Uterus (tissue), 4 donors: ENCODE measurements at places on chromosomes 7 and 10. TPM values are rescaled to one million over a fixed set of nuclear protein-coding genes. Genes with fewer than 3 reads are reported as not detected.

Gene NUTM2B
- total RNA-seq, result 1.3 TPM

DNA sequence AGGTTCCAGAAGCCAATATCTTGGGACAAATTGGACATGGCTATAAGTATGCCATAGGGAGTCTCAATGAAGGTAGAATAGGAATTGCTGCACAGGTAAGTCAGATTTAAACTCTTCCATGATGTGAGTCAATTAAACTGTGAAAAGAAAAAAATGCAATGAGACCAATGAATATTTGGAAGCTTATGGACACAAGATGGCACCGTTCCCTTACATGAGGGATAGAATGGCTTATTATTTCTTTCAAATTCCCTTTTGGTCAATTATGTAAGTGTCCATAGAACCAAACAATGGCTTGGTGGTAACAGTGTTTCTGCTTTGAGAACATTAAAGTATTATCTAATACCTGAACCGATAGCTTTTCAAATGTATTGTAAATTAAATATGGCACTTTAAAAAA is 35.6 kb downstream of the ACADSB start:
- no peak for DNase-seq
- no peaks in the 10 kb centered on the region for H3K36me3 ChIP-seq
- no peak overlapping the region for H3K27ac ChIP-seq
- H3K4me3 ChIP-seq, result no peak overlapping the region
- H3K27me3 ChIP-seq, result no peaks in the 10 kb centered on the region

Gene TMEM229A
- total RNA-seq, result 7.1 TPM

GRCh38 chr10:116312548-116312947 is 11.7 kb upstream of the CCDC172 start:
- H3K36me3 ChIP-seq, result no peaks in the 10 kb centered on the region
- no peak overlapping the region for H3K4me3 ChIP-seq
- no peaks in the 10 kb centered on the region for H3K4me1 ChIP-seq
- no peaks in the 10 kb centered on the region for H3K27me3 ChIP-seq

DNA sequence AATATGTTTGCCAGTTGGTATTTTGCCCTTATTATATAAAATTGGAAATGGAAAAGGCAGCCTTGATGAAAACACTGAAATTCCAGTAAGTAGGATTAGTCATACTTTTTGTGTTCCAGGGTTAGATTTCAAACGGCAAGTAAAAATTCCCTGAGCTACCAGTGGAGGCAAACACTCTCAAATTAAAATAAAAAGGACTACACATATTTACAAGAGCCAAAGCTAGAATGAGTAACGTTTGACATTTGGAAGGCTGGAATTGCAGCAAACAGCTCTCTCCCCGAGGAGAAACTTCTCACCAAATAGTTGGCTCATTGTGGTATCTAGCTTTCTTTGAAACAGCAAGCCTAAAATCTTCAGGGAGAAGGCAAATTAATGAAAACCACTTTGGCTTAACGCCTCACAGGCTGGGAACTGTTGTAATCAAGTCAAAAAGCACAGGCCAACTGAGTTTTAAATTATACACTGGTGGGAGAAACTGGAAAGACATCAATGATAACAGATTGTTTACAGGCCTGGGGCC is 288.4 kb downstream of the SNX13 start:
- no peaks in the 10 kb centered on the region for H3K36me3 ChIP-seq
- no peaks in the 10 kb centered on the region for H3K4me1 ChIP-seq
- DNase-seq, result peak; percentile 22
- no peak overlapping the region for H3K4me3 ChIP-seq
- H3K27ac ChIP-seq, result peak overlapping the region; percentile 56
- no peaks in the 10 kb centered on the region for H3K27me3 ChIP-seq

GRCh38 chr7:124840435-124840834 is 74.8 kb upstream of the GPR37 start:
- no peaks in the 10 kb centered on the region for H3K27me3 ChIP-seq
- H3K4me1 ChIP-seq, result no peaks in the 10 kb centered on the region
- H3K36me3 ChIP-seq, result no peaks in the 10 kb centered on the region
- no peak for DNase-seq

Gene MYH16
- total RNA-seq, result not detected

GRCh38 chr10:134247-135131 is 766 bp upstream of the ZMYND11 start:
- peak; percentile 22 for DNase-seq
- no peaks in the 10 kb centered on the region for H3K27me3 ChIP-seq
- peak overlapping the region; percentile 99 for H3K27ac ChIP-seq
- peaks cover 5% of the 10 kb centered on the region for H3K4me1 ChIP-seq

DNA sequence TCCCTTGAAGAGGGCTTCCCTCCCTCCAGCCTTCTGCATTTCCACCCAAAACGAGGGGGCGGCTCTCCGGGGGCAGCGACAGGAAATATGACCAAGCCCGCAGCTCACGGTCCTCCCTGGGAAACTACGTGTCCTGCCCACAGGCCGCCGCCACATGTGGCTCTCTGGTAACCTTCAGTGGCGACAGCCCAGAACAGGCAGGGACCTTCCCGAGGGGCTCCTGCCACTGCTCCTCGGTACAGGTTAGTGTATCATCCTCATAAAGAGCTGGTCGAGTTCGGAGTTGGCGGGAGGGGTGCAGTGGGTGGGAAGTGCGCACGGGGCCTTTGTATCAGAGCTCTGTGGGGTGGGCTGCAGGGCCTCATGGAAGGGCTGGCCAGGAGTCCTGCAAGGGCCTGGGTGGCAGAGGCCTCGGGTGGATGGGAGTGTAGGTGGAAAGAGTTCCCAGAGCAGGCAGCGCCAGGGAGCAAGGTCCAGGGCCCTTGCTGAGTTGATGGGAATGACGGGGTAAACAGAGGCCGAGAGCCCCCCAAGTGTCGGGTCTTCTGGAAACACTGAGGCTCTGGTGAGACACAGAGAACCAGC is 66.0 kb downstream of the TCERG1L start:
- no peak overlapping the region for H3K4me3 ChIP-seq
- no peak overlapping the region for H3K27ac ChIP-seq
- no peaks in the 10 kb centered on the region for H3K36me3 ChIP-seq

DNA sequence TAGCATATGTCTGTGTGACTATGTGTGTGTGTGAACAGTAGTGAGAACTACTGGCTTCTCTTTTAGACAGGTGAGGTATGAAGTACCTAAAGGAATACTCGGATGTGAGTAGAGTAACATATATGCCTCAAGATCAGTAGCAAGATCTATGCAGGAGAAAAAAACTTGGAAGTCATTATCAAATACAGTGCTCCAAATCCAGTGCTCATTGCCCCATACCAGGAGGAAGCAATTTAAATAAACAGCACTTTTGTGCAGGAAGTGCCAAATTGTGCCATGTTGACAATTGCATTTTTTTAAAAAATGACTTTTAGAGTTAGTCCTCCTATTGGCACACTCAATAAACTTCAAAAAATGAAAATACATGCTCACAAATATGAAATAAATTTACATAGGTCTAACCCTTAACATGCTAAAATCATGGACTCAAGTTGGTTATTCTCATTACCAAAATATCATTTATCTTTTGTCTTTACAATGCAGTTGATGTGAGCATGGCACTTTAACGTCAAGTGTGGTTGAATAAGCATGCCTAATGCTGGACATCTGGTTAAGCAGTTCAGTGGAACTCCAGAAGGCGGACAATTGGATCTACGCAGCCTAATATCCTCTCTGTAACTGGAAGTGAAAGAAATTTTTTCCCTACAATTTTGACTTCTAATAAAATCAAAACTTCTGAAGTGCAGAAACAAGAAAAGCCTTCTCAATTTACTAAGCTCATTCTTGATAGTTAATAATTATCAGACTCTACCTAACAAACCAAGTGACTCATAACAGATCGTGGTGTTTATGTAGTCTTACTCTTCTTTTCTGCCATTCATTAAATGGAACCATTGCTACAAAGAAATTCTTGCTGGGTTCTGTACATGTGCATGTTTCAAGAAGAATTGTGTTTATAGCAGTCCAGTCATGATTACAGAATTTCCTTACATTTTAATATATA is 195.2 kb downstream of the MDFIC start:
- no peaks in the 10 kb centered on the region for H3K4me1 ChIP-seq
- no peaks in the 10 kb centered on the region for H3K36me3 ChIP-seq
- DNase-seq, result no peak
- H3K27ac ChIP-seq, result no peak overlapping the region
- no peak overlapping the region for H3K4me3 ChIP-seq

Gene C10orf67
- not detected for total RNA-seq

Gene STAMBPL1
- total RNA-seq, result 8.9 TPM

Gene TET1
- total RNA-seq, result 40.3 TPM

DNA sequence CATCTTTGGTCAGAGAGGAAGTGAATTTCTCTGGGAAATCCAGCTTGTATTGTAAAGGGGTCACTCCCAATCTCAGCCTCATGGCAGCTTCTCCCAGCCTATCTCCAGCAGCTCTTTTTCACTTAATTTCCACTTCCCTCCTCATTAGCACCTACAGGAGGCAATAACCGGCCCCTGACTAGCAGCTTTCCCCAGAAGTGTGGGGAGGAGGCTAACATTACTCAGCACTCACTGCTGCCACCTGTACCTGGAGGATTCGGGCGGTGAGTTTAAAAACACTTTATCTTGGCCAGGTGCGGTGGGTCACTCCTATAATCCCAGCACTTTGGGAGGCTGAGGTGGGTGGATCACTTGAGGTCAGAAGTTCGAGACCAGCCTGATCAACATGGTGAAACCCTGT is 3.8 kb downstream of the NODAL start:
- peaks cover 14% of the 10 kb centered on the region for H3K4me1 ChIP-seq
- H3K27ac ChIP-seq, result no peak overlapping the region
- H3K27me3 ChIP-seq, result no peaks in the 10 kb centered on the region

Gene GHRHR
- total RNA-seq, result not detected

GRCh38 chr7:102933763-102934162 is 21.0 kb downstream of the LRRC17 start:
- H3K27me3 ChIP-seq, result no peaks in the 10 kb centered on the region
- DNase-seq, result peak; percentile 82
- H3K4me3 ChIP-seq, result no peak overlapping the region
- H3K36me3 ChIP-seq, result no peaks in the 10 kb centered on the region
- peaks cover 5% of the 10 kb centered on the region for H3K4me1 ChIP-seq

DNA sequence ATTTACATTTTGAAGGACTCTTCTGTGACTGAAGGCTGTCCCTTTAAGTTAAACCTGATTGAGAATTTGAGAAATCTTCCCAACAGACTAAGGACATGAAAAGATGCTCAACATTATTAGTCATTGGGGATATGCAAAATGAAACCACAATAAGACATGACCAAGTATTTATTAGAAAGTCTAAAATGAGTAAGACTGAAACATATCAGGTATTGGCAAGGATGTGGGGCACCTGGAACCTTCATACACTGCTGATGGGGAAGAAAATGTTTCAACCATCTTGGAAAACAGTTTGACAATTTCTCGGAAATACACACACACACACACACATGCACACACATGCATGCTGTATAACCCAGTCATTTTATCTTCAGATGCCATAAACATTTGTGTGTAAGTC is 132.1 kb upstream of the CDK6 start:
- H3K27ac ChIP-seq, result no peak overlapping the region
- H3K4me1 ChIP-seq, result no peaks in the 10 kb centered on the region
- H3K4me3 ChIP-seq, result no peak overlapping the region
- H3K36me3 ChIP-seq, result no peaks in the 10 kb centered on the region

GRCh38 chr10:114694752-114695151 is 36.7 kb upstream of the ABLIM1 start:
- H3K4me3 ChIP-seq, result no peak overlapping the region
- H3K36me3 ChIP-seq, result no peaks in the 10 kb centered on the region
- no peak overlapping the region for H3K27ac ChIP-seq
- peaks cover 3% of the 10 kb centered on the region for H3K4me1 ChIP-seq

GRCh38 chr10:44195112-44196007 is 189.5 kb downstream of the CXCL12 start:
- H3K4me1 ChIP-seq, result peaks cover 11% of the 10 kb centered on the region
- no peaks in the 10 kb centered on the region for H3K27me3 ChIP-seq
- DNase-seq, result peak; percentile 68

DNA sequence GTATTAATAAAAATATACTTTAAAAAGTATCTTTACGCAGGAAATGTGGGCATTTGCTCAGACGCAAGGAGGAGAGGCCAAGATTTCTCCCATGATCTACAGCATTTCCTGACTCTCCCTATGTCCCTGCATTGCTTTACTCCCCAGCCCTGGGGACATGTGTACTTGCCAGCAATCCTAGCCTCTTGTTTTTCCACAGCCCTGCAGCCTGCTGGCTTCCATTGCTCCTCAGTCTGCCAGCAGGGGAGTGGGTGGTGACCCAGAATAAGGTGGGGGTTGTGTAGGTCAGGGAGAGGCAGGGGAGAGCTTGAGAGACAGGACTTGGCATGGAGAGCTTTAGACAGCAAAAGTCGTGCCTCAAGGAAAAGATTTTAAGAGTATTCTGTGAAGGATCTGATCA is 307.7 kb downstream of the CDK14 start:
- no peak for DNase-seq
- no peaks in the 10 kb centered on the region for H3K4me1 ChIP-seq
- H3K4me3 ChIP-seq, result no peak overlapping the region
- H3K36me3 ChIP-seq, result no peaks in the 10 kb centered on the region
- H3K27ac ChIP-seq, result no peak overlapping the region

GRCh38 chr7:191981-192649 is at the start of gene FAM20C:
Gene FAM20C, plus strand, starts transcription at chr7:192571. Its CDS starts 629 bp downstream, at chr7:193200.
- H3K27me3 ChIP-seq, result no peaks in the 10 kb centered on the region
- H3K27ac ChIP-seq, result peak within 1 kb of the TSS; percentile 65
- DNase-seq, result peak; percentile 77
- peaks cover 17% of the 10 kb centered on the region for H3K4me1 ChIP-seq

- H3K4me1 ChIP-seq, result peaks cover 9% of the 10 kb centered on the region
- H3K27me3 ChIP-seq, result no peaks in the 10 kb centered on the region
- H3K27ac ChIP-seq, result peak overlapping the region; percentile 26
- DNase-seq, result no peak
- H3K4me3 ChIP-seq, result no peak overlapping the region
These were observed 191.3 kb downstream of the CUX1 start for GRCh38 chr7:102008535-102009262.

Gene MRC1
- total RNA-seq, result 51.8 TPM
